ENCODE measurements at places on chromosomes 16 and 17. TPM values are rescaled to one million over a fixed set of nuclear protein-coding genes. Genes with fewer than 3 reads are reported as not detected.
A peak's percentile ranks its signal among the peaks of the same experiment; 100 is the strongest.

- no peak for DNase-seq
Observed at GRCh38 chr16:20051611-20052010, 22.1 kb downstream of the GPR139 start.

The PDILT gene
- not detected for total RNA-seq

The CRHR1 gene
- not detected for total RNA-seq

DNA sequence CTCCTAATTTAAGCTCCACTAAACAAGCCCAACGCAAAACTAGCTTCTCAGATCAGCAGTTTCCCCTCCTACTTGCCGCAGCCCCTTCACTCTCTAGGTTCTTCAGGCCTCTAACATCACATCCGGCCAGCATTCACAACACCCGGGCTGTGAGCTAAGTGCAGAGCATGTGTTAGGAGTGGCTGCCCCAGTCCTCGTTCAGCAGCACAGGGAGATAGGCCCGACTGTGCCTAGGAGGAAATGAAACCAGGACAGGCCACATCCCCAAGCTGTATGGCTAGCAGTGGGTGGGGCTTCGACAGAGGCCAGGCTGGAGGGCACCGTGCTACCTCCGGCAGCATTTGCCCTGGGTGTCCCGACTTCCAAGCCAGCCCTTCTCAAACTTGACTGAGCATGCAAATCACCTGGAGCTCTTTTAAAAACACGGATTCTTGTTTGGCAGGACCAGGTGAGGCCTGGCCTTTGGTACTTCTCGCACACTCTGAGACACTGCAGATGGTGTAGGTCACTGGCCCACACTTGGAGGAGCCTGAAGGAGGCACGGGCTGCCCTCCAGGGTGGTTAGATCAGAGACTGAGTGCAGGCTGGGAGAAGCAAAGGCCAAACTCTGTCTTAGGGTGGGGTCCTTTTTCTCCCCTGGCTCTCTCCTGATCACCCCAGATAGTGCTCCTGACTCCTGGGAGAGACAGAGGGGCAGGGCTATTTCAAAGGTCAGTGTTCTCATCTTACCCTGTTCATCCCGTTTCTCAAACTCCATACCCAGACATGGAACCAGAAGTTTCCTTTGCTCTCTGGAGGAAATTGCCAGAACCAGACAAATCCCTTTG, 202.0 kb downstream of the C16orf78 start:
- DNase-seq = peak; percentile 47

DNA sequence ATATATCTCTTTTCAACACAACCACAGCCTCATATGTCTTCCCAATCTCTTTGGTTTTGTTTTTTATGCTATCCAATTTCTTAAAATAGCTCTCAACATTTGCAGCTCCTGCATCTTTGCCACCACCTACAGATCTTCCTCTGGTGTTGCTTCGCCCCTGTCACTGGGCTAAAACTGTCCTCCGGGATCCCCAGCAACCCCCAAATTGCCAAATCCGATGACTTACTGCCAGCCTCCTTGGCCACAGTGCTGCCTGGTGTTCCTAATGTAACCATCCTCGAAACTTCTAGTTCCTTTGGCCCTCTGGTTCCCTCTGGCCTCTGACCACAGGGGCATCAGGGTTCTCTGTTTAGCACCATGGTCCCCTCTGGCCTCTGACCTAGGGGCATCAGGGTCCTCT, 70.8 kb downstream of the ELAC2 start:
- no peak for DNase-seq

The GAS2L2 gene
- total RNA-seq = not detected

GRCh38 chr16:28499854-28500253, 5.4 kb downstream of the APOBR start:
- no peak for DNase-seq

The NPIPA8 gene
- 0.15 TPM for total RNA-seq

DNA sequence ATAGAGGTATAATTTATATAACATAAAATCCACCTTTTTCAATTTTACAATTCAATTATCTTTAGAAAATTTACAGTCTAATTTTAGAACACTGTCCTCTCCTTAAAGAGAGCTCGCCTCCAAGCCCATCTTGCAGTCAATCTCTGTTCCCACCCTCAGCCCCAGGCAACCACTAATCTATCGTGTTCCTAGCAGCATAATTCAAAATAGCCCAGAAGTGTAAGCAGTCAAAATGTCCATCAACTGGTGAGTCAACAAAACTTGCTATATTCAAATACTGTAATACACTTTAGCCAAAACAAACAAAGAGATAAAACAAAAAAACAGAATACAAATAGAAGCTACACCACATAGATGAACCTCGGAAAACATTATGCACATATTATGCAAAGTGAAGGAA, 1006.8 kb upstream of the EEF2KMT start:
- no peak for DNase-seq

- peak; percentile 9 for DNase-seq
Observed at GRCh38 chr17:44084921-44085320, 14.4 kb downstream of the G6PC3 start.

GRCh38 chr16:87636050-87636684, 33.9 kb downstream of the JPH3 start:
- DNase-seq = peak; percentile 87

The RHBDF1 gene
- 24.7 TPM for total RNA-seq

The RNPS1 gene
- 114 TPM for total RNA-seq

- DNase-seq = no peak
Observed at GRCh38 chr16:87492291-87492630, 563 bp downstream of the ZCCHC14 start.

The BCL7C gene
- total RNA-seq = 29.2 TPM

The FNDC8 gene
- total RNA-seq = not detected

The KRTAP4-5 gene
- total RNA-seq = not detected

- no peak for DNase-seq
Observed at GRCh38 chr17:82468692-82469091, 10.2 kb downstream of the NARF start.

GRCh38 chr16:11235703-11235991, 20.4 kb downstream of the SOCS1 start:
- no peak for DNase-seq

GRCh38 chr17:5638596-5638995, 54.3 kb upstream of the NLRP1 start:
- DNase-seq = no peak

DNA sequence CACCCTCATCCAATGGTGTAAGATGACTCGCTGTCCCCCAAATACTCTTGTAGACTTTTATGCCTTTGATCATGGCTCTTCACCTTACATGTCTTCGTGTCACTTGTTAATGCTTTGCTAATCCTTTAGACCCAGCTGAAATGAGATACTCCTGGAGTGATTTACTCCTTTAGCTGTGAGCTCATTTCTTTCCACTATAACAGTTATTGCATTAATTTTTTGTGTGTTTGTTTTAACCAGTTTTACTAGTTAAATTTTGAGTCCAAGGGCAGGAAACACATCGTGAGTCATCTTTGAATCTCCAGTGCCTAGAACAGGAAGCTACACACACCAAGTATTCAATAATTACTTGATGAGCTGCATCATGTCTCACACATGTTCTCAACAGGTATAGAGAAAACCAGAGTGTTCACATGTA, 6.5 kb upstream of the CTCF start:
- DNase-seq = no peak

The SLC5A11 gene
- not detected for total RNA-seq

- DNase-seq = peak; percentile 86
Observed at GRCh38 chr16:75244225-75244809, 7.1 kb downstream of the BCAR1 start.

DNA sequence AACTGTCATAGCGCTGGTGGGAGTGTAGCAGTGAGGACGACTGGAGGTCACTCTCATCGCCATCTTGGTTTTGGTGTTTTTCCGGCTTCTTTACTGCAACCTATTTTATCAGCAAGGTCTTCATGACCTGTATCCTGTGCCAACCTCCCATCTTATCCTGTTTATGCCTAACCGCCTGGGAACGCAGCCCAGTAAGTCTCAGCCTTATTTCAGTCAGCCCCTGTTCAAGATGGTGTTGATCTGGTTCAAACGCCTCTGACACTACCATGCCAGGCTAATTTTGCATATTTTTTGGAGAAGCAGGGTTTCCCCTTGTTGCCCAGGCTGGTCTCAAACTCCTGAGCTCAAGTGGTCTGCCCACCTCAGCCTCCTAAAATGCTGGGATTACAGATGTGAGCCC, 179.8 kb upstream of the HSBP1 start:
- DNase-seq = no peak

- DNase-seq = no peak
Observed at GRCh38 chr16:31496670-31497069, 11.5 kb downstream of the RUSF1 start.

DNA sequence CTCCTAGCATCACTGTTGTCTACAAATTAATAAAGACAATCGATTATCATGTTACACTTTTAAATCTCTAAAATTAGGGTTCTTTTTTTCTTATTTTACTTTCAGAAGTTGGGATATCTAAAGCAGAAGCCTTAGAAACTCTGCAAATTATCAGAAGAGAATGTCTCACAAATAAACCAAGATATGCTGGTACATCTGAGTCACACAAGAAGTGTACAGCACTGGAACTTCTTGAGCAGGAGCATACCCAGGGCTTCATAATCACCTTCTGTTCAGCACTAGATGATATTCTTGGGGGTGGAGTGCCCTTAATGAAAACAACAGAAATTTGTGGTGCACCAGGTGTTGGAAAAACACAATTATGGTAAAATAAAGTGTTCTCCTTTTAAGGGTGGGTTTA, 2.4 kb downstream of the RAD51C start:
- DNase-seq = no peak

The RPL13 gene
- total RNA-seq = 1,148 TPM

The TEX14 gene
- 0.15 TPM for total RNA-seq

DNA sequence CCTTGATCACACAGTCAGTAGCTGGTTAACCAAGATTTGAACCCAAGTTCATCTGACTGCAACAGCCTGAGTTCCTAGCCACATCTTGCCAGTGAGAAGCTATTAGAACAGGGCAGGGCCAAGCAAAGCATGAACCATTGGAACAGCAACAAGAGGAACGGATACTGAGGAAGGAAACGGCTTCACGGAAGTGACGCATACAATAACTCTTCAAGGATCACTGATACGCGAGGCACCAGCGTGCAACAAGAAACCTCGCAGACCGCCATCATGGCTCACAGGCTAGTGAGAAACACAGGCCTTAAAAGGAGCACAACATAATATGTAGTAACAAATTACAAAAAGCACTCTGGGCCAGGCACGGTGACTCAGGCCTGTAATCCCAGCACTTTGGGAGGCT, 114.9 kb downstream of the CDYL2 start:
- no peak for DNase-seq

The MYADML2 gene
- 1.9 TPM for total RNA-seq

- DNase-seq = no peak
Observed at GRCh38 chr17:66123163-66123562, 68.8 kb downstream of the CEP112 start.

- no peak for DNase-seq
Observed at GRCh38 chr16:87621976-87622713, 19.8 kb downstream of the JPH3 start.

DNA sequence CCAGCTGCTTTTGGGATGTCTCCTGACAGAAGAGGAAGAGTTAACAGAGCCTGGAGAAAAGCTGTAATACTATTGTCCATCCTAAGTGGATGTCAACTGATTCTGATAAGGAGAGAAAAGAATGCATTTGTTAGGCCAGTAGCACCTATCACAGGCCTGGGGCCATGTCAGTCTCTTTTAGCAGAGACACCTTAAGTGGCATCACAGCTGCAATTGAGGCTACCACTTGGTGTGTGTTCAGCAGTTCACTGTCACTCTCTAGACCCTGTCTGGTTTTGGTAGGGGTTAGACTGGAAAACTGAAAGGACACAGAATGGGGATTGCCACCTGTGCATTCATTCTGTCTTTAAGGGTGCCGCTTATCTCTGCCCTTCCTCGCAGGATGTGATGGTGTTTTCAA, 42.0 kb downstream of the PSMD12 start:
- DNase-seq = no peak

The TVP23A gene
- 2.0 TPM for total RNA-seq

The ESRP2 gene
- total RNA-seq = 0.59 TPM

GRCh38 chr17:44221862-44222111, 2.3 kb upstream of the UBTF start:
- no peak for DNase-seq

DNA sequence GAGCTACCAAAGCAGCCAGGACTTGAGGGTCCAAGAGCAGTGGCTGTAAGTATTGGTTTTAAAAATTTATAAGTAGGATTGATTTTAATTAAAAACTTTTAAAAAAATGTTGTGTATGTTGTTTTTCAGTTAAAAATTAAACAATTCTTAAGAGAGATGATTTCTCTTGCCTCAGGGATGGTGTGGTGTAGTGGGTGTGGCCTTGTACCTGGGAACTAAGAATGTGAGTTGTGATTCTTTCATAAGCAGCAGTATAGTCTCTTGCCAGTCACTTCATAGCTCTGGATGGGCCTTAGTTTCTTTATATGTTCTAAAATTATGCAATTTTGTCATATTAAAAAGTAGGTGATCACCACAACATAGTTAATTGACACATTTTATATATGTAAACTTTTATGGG, 99.5 kb downstream of the FTO start:
- DNase-seq = no peak

Data from right cardiac atrium (tissue), 5 donors.